M059J (cell line): ENCODE measurements at places on chromosomes 2 and 18. TPM values are rescaled to one million over a fixed set of nuclear protein-coding genes. Genes with fewer than 3 reads are reported as not detected.
A peak's percentile ranks its signal among the peaks of the same experiment; 100 is the strongest.

Gene KCNK3
- 2.4 and 2.8 TPM in 2 replicates for total RNA-seq

Gene CGREF1
- total RNA-seq: 0.17 and 0.84 TPM in 2 replicates

Gene SH3RF3
- 1.9 and 2.5 TPM in 2 replicates for total RNA-seq

Gene ELOA2
- total RNA-seq: not detected in 2 replicates

Gene SERPINB11
- not detected in 2 replicates for total RNA-seq

Gene MAL
- 11.3 and 14.7 TPM in 2 replicates for total RNA-seq

- DNase-seq: no peak
These were observed 976 bp upstream of the ACADL start for GRCh38 chr2:210226223-210226622.

DNA sequence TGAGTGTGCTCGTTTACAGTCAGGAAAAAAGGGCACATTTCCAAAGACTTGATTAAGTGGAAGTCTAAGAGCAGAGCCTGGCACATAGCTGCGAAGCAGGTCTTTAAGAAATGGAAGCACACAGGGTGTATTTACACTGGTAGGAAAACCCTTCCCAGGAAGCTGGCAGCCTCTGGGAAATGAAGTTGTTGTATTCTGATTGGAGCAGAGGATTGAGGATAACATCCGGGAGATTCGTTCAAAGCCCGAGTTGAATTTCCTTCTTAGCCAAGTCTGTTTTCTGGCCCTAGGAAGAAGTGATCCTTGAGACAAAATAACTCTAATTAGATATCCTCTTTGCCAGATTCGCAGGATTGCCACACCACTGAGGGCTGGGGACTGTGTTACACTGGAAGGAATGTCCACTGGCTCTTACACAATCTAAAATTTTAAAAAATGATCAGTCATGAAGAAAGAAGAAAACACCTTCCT lies 75.9 kb downstream of the ITGB1BP1 start:
- no peak for DNase-seq

DNA sequence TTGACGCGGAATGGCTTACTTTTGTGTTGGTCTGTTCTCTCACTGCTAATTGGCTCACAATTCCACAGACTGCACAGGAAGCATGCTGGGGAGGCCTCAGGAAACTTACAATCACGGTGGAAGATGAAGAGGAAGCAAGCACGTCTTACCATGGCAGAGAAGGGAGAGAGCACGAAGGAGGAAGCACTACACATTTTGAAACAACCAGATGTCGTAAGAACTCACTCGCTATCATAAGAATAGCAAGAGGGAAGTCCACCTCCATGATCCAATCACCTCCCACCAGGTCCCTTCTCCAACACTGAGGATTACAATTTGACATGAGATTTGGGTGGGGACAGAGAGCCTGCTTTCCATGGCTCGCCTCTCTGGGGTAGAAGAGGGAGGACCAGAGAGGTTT lies 106.2 kb downstream of the KCNF1 start:
- no peak for DNase-seq

DNA sequence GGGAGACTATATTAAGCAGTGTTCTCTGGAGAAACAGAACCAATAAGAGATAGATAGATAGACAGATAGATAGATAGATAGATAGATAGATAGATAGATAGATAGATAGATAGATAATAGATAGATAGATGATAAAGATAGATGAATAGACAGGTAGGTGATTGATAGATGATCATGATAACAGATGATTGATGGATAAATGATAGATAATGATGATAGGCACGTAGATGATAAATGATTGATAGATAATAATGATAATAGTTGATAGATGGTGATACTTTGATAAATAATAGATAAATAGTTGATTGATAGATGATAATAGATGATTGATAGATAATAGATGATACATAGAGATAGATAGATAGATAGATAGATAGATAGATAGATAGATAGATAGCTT lies 48.5 kb downstream of the BOD1L2 start:
- no peak for DNase-seq

DNA sequence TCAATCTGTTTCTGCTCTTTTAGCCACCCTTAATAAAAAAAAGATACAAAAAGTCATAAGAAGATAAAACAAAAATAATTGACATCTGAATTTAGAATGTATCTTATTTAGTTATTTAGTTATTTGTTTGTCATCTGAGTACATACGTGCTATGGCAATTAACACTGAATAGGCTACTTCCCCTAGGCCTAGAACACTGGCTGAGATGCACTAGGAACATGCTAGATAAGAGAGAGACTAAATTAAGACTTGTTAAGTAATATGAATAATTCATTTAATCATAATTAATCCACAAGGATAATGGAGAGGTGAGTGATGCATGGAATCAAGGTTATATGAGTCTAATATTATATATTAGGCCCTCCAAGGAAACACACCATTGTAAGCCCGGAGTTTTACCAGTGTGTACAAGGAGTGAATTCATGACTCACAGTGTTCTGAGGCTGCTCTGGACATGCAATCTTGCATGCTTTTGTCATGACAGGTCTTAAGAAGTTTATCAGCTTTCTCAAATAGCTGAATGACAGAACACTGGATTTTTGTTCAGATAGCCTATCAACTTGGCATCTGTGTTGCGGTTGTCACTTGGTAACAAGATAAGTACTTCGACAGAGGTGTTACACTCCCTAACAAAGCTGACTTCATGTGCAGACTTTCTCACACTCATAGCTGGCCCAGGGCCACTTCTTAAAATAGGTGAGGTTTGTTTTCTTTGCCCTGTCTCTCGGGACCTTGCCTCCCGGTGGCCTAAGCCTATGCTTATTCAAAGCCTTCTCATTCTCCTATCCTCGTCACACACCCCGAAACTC lies 5.0 kb upstream of the SERPINB2 start:
- DNase-seq: peak; percentile 100

DNA sequence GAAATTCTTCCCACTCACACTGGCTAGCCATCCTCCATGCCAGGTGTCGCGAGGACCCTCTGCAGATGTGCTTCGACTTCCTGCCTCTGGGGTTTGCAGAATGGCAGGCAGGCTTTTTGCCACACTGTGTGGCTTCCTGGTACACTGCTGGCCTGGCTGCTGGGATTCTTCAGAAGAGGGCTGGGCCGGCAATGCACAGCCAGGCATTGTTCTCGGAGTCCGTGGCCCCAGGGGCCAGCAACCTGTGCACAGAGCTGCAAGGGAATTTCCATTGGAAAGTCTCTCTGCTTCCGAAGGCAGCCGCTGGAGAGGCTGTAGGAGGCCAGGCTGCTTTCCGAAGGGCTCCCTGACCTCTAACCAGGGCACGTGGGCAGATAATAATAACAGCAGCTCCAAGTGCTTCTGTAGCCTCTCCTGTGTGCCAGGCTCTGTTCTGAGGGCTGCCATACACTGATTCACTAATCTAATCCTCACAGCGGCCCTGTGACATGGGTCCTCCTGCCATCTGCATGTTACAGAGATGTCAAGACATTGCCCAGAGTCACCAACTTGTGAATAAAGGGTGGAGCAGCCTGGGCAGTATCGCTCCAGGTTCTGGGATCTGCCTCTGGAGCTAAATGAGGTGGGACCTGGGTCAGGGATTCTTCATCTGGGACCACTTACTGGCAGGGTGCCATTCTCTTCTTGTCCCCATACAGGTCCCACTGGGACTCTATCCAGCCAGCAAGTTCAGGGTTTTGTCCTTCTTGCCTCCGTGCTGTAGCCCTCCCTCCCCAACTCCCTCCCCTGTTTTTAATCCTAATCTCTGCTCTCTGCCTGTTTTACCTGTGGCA lies 5.0 kb downstream of the LDLRAD4 start:
- DNase-seq: no peak

DNA sequence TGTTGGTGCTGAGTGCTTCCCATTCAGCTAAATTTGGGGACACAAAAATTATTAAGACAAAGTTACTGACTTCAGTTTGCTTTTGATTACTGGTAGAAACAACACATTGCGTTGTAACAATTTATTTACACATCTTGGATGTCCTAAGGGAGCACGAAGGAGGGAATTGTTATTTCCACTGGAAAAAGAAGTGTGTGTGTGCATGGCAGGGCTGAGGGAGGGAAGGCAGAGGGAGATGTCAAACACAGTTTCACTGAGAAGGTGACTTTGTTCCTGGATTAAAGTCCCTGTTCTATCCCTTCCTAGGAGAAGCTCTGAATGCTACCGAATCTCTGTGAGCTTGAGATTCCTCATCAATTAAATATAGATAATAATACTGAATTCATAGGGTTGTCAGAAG lies 3.8 kb upstream of the CDH20 start:
- DNase-seq: no peak

DNA sequence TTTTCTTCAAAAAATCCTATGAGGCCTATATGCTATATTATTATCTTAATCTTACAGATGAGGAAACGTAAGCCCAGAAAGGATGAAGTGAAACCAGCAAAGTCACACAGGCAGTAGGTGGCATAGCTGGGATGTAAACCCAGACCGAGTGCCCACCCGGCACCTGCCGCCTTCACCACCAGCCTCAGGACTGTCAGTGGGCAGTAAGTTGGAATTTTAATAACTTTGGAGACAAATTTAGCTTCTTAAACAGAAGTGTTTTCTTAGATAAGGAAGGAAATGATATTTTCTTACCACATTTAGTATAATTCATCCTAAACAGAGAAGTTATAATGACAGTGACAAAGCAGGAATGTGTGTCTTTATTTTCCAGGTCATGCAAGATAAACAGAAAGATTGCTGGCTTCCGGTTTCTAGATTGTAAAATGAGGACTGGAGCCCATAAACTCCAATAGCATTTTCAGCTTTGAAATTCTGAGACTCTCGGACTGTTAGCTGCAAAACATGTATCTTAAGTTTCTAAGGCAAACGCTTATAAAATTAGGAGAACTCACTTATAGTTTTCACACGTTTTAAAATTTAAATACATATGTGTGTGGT lies 59.3 kb downstream of the CD8B2 start:
- no peak for DNase-seq

DNA sequence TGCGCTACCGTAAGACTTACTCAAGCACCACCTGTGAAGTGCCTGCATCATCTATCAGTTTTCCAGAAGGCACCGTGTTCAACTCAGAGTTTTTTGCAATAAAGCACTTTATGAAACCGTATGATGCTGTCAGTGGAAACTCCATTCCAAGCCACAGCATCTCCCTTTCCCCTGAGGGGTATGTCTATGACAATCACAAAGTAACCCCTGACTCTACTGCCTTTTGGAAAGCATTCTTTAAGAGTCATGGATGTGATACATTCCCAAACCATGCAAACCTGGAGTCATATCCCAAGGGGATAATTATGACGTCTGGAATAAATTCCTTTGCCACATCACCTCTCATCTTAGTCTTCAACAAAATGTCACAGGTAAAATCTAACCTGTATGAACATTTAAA lies 39.2 kb downstream of the UNC50 start:
- DNase-seq: peak; percentile 45

DNA sequence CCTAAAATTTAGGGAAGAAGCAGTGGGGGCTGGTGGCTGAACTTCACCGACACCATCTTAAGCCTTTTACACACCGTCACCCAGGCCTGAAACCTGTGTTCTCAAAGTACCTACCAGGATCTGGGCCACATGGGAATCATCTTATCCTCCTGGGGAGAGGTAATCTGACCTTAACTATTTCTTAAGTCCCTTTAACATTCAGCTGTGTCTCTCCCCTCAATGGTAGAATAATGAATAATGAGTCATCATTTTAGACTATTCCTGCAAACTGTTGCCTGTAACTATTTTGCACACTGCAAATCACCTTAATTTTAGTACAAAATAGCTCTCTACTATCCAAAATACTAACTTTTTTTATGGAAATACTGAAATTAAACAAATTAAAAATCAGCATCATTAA lies 149.4 kb upstream of the KLF7 start:
- peak; percentile 42 for DNase-seq

DNA sequence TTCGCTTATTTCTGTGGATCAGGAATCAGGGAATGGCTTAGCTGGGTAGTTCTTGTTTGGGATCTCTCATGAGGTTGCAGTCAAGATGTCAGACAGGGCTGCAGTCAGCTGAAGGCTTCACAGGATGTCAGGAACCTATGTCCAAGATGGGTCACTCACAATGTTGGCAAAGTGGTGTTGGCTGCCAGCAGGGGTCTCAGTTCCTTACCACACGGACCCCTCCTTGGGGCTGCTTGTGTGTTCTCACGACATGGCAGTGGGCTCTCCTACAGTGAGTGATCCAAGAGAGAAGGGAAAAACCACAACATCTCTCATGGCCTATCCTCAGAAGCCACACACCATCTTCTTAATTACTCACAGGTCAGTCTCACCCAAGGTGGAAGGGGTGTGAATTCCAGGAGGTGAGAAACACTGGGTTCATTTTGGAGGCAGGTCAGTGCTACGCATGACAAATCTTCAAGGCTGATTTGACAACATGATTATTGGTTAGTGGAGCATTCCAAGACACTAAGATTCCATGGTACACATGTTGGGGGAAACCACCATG lies 1.3 kb upstream of the ANTXR1 start:
- no peak for DNase-seq
